ENCODE measurements at places on chromosomes 7 and 10.

DNA sequence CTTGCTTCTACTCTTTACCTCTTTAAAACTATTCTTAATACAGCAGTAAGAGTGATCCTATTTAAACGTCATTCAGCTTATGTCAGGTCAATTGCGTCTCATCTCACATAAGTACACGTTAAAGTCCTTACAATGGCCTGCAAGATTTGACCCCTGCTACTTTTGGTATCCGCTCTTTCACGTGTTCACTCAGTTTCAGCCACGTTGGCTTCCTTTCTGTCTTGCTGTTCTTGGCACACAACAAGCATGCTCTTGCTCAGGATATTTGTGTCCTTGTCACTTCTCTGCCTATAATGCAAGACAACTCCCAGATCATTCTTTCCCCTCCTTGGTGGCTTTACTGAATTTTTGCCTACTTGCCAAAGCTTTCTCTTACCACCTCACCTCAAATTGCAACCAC, 296.8 kb downstream of the PCLO start:
- DNase-seq = no peak

- no peak for DNase-seq
Measured at GRCh38 chr7:106464651-106465050, 179.9 kb upstream of the NAMPT start.

DNA sequence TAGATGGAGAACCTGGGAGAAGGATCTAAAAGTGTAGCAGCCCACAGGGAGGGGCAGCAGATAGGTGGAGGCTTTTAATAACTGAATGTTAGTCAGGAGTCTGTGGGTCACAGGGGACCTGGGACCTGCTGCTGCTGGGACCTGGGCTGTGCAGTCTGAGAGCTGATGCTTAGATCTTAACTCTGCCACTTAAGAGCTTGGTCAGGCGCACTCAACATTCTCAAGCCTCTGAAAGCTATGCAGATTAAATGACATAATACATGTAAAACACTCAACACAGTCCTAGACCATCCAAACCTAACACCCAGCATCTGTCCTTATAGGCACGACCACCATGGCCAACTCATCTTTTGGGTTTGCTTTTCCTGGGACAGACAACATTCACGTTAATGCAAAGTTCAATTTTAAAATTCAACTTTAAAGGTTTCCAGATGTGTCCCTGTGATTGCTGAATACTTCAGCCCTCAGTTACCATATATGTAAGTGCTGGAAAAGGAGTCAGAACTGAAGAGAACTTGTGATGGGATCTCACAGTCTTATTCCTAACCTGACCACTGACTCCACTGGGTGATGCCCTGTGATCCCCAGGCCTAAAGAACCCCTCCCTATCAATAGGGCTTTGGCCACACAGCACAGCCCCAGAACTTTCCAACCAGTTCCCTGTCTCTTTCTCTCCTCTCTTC, 321.0 kb downstream of the PLXNA4 start:
- no peak for DNase-seq

DNA sequence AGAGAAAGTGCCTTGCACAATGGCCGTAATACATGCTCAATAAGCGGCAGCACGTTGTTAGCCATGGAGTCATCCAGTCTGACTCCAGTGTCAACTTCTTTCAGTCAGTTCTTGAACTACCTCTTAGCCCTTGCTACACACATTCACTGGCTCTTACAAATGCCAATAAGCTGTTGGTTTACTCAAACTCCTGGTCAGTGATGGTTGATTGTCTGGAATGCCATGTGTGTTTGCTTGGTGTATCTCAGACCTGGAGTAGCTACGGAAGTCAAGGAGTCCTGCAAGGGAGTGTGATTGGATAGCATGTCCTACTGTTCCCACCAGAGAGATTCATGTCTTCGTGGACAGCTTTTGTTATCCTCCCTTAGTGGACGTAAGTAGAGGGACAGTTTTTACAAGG, 37.4 kb downstream of the HHEX start:
- no peak for DNase-seq

Measured in neuronal stem cell (in vitro differentiated cells).